ENCODE measurements at places on chromosomes 2 and 18.

DNA sequence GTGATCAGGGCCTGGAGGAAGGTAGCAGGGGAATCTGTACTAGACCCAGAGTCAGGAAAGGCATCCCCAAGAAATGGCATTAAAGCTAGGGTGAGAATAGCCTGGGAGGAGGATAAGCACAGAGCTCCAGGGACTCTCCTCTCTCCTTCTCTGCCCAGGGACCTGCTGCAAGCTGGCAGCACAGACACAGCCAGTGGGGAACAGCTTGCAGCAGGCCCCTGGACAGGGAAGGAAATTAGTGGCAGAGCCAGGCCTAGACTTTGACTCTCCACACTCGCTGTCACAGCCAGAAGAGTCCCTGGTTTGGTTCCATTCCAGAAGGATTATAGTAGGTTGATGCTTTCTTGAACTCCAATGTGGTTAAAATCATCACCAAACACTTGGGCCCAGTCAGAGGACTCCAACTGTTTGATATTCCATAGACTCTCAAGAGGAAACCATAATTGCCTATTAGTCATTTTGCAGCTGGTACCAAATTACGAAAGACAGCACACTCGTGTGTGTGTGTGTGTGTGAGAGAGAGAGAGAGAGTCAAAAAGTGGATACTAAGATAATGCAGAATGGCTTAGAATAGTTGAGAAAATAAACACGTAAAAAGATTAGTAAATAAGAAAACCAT, 95.5 kb upstream of the ATP8B1 start:
- DNase-seq = no peak

DNA sequence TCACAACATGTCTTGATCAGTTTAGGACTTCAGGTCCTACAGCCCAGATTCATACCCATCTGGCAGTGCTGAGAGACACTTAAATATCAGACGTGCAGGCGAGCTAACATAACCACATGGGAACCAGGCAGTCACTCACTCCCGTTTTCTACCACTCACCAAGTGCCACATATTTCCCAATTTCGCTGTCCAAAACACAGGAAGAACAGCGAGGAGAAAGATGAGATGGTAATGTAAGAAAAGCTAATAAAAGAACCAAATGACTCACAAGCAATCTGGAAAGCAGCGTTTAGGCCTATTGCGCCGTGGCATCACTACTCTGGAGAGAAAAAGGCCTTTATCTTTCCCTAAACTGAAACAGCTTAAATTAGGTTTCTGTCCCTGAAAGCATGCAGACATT, 647.8 kb upstream of the SLC39A10 start:
- no peak for DNase-seq

DNA sequence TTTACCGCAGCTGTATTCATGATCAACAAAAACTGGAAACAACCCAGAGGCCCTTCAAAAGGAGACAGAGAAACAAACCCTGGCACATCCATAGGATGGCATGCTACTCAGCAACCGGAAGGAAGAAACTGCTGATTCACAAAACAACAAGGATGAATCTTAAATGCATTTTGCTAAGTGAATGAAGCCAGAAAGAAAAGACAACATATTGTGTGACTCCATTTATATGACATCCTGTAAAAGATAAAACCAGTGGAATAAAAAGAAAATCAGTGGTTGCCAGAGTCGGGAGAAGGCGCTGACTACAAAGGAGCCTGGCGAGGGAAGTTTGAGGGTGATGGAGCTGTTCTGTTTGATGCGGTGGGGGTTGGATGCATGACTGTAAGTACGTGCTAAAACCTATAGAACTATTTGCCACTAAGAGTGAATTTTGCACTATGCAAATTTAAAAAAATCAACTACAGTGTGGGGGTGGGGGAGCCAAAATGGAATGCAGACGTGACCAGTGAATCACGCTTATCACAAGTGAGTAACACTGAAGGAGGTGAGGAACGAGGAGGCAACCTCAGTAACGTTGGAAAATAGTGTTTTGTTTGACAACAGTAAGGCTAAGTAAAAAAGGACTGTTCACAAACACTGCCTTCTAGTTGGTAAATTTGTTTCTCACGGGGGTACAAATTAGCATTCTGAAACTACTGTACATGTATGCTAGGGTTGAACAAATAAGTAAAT, 108.9 kb downstream of the INHBB start:
- no peak for DNase-seq

- no peak for DNase-seq
Measured at GRCh38 chr18:61967252-61967891, 74.6 kb upstream of the RNF152 start.

GRCh38 chr2:72140621-72140960, 7.1 kb downstream of the CYP26B1 start:
- DNase-seq = no peak
